ENCODE measurements at places on chromosomes 4 and X. TPM values are rescaled to one million over a fixed set of nuclear protein-coding genes. Genes with fewer than 3 reads are reported as not detected.

The CXCL10 gene
- not detected for total RNA-seq

The LGI2 gene
- under 0.01 TPM for total RNA-seq

The IQCM gene
- total RNA-seq: not detected

- H3K36me3 ChIP-seq: no peaks in the 10 kb centered on the region
- no peaks in the 10 kb centered on the region for H3K27me3 ChIP-seq
- no peaks in the 10 kb centered on the region for H3K4me1 ChIP-seq
- H3K27ac ChIP-seq: no peak overlapping the region
- H3K4me3 ChIP-seq: peak overlapping the region; percentile 19
- no peak for DNase-seq
These were observed 16.8 kb downstream of the PF4 start for GRCh38 chr4:73964862-73965611.

GRCh38 chrX:51459125-51459524 lies 37.3 kb downstream of the NUDT11 start:
- H3K4me1 ChIP-seq: no peaks in the 10 kb centered on the region
- no peaks in the 10 kb centered on the region for H3K36me3 ChIP-seq
- no peak overlapping the region for H3K27ac ChIP-seq
- H3K27me3 ChIP-seq: peaks cover 2% of the 10 kb centered on the region
- H3K4me3 ChIP-seq: no peak overlapping the region
- no peak for DNase-seq

The NEUROG2 gene
- total RNA-seq: not detected

DNA sequence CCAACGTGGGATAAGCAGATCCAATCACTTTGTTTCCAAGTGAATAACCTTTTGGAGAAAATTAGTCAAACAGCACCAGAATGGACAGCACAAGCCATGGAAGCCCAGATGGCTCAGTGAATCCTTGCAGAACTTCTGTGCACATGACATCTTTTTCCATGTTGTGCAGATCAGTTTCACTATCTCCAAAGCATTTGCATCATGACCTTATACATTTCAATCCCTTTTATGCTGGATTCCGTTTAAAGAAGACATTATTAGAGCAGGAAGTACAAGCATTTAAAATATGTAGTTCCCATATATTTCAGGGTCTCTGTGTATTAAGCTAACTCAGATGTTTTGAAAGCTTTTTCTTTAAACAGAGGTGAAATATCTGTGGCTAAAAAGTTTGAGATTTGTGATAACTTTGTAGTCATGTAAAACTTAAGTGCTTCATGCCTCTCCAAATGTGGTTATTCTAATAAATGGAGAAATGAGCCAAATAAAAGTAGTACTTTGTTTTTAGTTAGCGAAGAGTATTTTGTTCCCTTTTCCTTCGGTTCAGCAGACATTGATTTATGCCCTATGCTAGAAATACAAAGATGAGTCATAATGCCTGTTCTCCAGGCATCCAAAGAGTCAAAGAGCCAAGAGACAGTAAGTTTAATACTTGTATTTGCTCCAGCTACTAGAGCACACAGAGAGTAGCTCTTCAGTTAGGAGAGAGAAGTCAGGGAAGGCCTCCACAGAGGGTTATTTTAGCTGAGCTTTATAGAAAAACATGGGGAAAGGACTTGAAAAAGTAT lies 39.0 kb downstream of the PLAC8 start:
- H3K4me3 ChIP-seq: no peak overlapping the region
- peak; percentile 36 for DNase-seq
- no peak overlapping the region for H3K27ac ChIP-seq
- no peaks in the 10 kb centered on the region for H3K27me3 ChIP-seq
- H3K36me3 ChIP-seq: no peaks in the 10 kb centered on the region

- DNase-seq: peak; percentile 94
- no peak overlapping the region for H3K27ac ChIP-seq
- peaks cover 5% of the 10 kb centered on the region for H3K4me1 ChIP-seq
- H3K36me3 ChIP-seq: no peaks in the 10 kb centered on the region
These were observed 34.5 kb downstream of the SPINK2 start for GRCh38 chr4:56786955-56787354.

- H3K36me3 ChIP-seq: no peaks in the 10 kb centered on the region
- no peaks in the 10 kb centered on the region for H3K27me3 ChIP-seq
- no peaks in the 10 kb centered on the region for H3K4me1 ChIP-seq
- no peak overlapping the region for H3K27ac ChIP-seq
- DNase-seq: no peak
- H3K4me3 ChIP-seq: no peak overlapping the region
These were observed 25.8 kb downstream of the TRIM75 start for GRCh38 chr4:165079476-165079875.

DNA sequence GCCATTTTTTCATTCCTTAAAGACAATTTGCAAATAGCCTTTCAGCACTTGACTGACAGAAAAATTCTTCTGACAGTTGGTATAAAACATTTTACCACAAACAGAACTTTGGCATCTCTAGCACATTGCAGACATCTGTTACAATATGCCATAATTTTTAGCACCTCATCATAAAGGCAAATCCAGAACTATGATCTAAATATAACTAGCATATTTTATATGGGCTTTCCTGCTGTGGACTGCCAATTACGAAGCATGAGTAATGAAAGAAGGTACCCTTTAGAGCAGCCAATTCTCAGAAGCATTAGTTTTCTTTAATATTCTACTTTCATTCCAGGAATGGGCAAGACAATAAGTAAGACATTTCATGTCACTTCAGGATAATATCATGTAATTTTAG lies 647.4 kb upstream of the GALNT7 start:
- no peak overlapping the region for H3K4me3 ChIP-seq
- H3K4me1 ChIP-seq: no peaks in the 10 kb centered on the region
- no peak for DNase-seq
- H3K27ac ChIP-seq: no peak overlapping the region
- H3K27me3 ChIP-seq: no peaks in the 10 kb centered on the region

DNA sequence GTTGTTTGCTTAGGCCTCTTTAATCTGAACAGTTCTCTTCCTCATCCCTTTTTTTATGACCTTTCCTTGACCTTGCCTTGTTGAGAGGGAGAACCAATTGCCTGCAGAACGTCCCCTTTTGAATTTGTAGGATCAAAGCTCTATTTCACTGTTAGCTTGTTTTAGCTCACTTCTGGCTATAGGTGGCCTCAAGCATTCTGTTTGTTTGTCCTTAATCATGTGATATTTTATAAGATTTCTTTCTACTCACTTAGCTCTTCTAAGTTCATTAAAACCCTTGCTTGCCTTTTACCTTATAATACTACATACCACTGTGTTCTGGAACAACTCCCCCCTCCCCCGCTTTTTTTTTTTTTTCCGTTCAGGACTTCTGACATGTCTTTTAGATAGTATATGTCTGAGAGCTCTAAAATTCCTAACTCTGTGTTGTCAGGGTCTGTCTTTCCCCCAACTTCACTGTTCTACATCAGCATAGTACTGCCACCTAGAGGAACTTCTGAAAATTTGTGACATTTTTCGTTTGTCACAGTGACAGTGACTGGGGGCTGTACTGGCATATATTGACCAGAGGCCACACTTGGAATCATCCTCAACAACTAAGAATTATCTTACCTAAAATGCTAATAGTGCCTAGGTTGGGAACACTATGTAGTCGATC lies 128.5 kb downstream of the LARP7 start:
- no peak for DNase-seq
- H3K27ac ChIP-seq: no peak overlapping the region
- H3K4me1 ChIP-seq: no peaks in the 10 kb centered on the region
- no peaks in the 10 kb centered on the region for H3K27me3 ChIP-seq
- H3K36me3 ChIP-seq: no peaks in the 10 kb centered on the region

GRCh38 chr4:128600996-128601871 lies 208.3 kb upstream of the JADE1 start:
- H3K4me1 ChIP-seq: peaks cover 26% of the 10 kb centered on the region
- DNase-seq: peak; percentile 75
- no peaks in the 10 kb centered on the region for H3K36me3 ChIP-seq

GRCh38 chrX:82658492-82658891 lies 849.6 kb upstream of the POU3F4 start:
- no peak for DNase-seq
- H3K4me3 ChIP-seq: no peak overlapping the region
- H3K4me1 ChIP-seq: no peaks in the 10 kb centered on the region

GRCh38 chrX:129945131-129945530 lies 37.3 kb upstream of the BCORL1 start:
- H3K36me3 ChIP-seq: no peaks in the 10 kb centered on the region
- peak; percentile 65 for DNase-seq
- H3K4me1 ChIP-seq: no peaks in the 10 kb centered on the region
- H3K27me3 ChIP-seq: peaks cover 4% of the 10 kb centered on the region

The ZCCHC18 gene
- 1.1 TPM for total RNA-seq

DNA sequence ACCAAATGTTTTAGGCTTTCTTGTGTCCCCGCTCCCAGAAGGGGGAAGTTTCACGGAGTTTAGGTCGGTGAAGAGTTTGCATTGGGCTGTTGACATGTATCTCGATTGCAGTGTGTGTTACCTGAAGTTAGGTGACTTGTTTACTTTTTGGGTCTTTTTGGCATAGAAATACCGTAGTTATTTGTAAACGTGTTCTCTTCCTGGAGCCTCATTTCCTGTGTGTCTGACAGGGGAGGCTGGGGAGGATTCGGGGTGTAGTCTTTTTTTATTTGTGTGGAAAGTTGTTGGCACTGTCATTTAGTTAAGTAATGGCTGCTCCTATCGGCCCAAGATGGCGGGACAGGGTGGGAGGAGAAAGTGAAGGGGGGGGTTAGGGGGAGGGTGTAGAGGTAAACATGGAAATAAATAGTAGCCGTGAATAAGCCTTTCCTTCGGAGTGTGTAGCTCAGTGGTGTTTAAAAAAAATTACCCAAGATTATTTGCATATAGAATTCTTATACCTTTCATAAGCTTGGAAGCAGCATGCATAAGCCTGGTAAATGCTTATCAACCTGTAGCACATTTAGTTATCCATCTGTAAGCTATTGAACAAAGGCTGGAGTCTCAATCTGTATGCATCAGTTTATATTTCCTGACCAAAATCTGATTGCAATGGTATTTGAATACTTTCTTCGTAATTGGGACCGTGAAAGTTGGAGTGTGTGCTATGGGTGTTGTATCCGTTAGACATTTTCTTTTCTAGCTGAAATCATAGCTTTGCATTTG lies 1.6 kb downstream of the KDM6A start:
- H3K27ac ChIP-seq: peak overlapping the region; percentile 80
- H3K27me3 ChIP-seq: no peaks in the 10 kb centered on the region
- peak; percentile 92 for DNase-seq
- H3K4me1 ChIP-seq: peaks cover 10% of the 10 kb centered on the region

DNA sequence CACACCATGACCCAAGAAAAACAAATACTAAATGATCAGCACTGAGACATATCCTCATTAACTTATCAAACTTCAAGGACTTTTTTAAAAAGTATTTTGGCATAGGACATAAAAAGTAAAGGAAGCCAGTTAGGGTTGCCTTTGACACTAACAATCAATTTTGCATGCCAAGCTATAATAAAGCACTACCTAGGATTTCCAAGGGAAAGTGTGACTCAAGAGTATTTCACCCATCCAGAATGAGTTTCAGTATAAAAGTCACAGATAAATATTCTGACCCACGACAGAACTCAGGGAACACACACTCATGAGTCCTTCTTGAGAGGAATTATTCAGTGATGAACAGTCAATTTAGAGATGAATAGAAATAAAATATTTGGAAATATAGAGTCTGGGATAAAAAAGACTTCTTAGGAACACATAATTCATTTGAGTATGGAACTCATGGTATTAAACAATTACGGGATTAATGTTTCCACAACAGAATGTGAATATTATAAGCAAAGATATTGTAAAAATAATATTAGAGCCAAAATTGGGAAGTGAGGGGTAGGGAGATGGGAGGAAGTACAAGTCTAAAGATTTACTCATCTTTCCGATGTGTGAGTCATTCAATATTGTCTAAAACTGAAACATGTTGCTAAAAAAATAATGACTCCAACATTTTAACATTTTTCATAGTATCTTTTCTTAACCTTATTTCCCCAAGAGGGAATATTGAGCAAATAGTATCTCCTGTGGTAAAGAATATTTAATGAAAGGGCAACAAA lies 143.5 kb upstream of the LNX1 start:
- peaks cover 25% of the 10 kb centered on the region for H3K4me1 ChIP-seq

The BOD1L1 gene
- total RNA-seq: 31.8 TPM

DNA sequence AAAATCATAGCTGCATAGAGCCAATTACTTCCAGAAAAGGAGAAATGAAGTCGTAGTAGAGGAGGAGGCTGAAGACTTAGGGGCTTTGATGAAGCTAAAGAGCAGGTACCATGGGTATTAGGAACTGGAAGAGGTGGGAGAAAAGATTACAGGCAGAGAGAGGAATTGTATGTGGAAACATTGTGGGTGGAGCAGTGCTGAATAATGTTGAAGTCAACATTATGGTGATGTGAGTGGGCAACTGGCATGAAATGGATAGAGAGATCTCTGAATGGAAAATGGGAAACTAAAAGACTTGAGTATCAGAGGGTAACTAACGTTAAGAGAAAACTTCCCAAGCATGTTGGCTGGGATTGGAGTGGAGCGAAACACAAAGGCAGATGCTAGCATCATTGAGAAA lies 92.5 kb downstream of the AREG start:
- H3K4me3 ChIP-seq: no peak overlapping the region
- DNase-seq: no peak
- peaks cover 22% of the 10 kb centered on the region for H3K4me1 ChIP-seq
- H3K27ac ChIP-seq: no peak overlapping the region
- H3K27me3 ChIP-seq: no peaks in the 10 kb centered on the region

DNA sequence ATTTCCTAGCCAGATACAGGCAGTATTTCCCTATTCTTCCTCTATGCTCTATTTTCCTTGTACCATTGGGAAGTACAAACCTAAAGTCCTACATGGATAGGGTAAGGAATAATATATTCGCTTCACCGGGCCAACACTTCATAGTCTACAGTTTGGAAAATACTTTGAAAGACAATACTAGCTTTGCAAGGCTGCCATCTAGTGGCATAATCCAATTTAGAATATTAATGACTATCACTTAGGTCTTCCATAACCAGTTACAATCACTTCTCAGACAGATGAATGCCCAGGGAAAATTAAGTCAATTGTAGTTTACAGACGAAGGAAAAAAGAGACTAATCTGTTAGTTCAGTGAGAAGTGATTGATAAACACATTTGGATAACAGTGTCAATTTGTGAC lies 141.0 kb upstream of the FAM47C start:
- peak; percentile 27 for DNase-seq
- no peaks in the 10 kb centered on the region for H3K36me3 ChIP-seq
- no peak overlapping the region for H3K27ac ChIP-seq
- no peaks in the 10 kb centered on the region for H3K27me3 ChIP-seq

DNA sequence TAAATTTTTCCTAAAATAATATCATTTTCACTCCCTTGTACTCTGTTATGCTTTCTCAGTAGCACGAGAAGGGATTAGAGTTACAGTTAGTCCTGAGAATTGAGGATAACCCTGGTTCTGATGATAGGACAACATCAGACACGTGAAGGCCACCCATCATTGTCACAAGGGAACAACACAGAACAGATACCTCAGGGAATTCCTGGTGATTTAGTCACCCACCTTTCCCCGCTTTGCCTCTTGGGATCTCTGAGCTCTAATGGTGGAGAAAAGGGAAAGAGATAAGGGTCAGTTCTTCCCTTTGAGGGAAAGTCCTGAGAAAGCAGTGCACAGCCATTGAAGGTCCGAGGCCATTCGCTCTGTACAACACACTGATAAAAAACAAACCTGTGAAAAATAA lies 112.3 kb upstream of the GALNT7 start:
- no peak overlapping the region for H3K4me3 ChIP-seq
- H3K27me3 ChIP-seq: no peaks in the 10 kb centered on the region
- no peaks in the 10 kb centered on the region for H3K36me3 ChIP-seq
- no peak overlapping the region for H3K27ac ChIP-seq

- H3K27ac ChIP-seq: peak overlapping the region; percentile 65
- peaks cover 2% of the 10 kb centered on the region for H3K27me3 ChIP-seq
- H3K4me3 ChIP-seq: peak overlapping the region; percentile 80
- peaks cover 17% of the 10 kb centered on the region for H3K4me1 ChIP-seq
These were observed 3.6 kb downstream of the MID1IP1 start for GRCh38 chrX:38804682-38805431.

All from osteoblast (primary cell).